Skin of body (tissue), 3 donors: ENCODE measurements at places on chromosomes 11 and 22. TPM values are rescaled to one million over a fixed set of nuclear protein-coding genes. Genes with fewer than 3 reads are reported as not detected.

The FGF3 gene
- total RNA-seq: 0.30 TPM

The CHEK2 gene
- total RNA-seq: 10.8 TPM

The NXPE2 gene
- 0.20 TPM for total RNA-seq

DNA sequence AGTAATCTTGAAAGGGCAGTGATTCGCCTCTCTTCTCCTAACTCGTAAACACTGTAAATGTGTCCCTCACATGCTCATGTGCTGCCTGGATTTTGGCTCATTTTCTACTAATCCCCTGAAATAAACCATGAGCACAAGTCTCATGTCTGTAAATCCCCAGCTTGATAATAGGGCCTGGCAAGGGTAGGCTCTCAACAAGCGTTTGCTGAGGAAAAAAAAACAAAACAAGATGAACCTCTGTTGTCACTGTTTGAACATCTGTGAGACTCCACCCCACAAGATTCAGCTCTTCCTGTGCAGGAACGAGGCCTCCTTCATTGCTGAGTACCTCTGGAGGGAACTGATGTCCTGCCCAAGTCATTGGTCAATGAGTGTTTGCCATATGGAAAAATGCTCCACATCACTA is 4.5 kb upstream of the CYB5R2 start:
- peak; percentile 46 for DNase-seq

- peak; percentile 84 for DNase-seq
Observed at GRCh38 chr11:126612671-126613070, 257.2 kb downstream of the ST3GAL4 start.

DNA sequence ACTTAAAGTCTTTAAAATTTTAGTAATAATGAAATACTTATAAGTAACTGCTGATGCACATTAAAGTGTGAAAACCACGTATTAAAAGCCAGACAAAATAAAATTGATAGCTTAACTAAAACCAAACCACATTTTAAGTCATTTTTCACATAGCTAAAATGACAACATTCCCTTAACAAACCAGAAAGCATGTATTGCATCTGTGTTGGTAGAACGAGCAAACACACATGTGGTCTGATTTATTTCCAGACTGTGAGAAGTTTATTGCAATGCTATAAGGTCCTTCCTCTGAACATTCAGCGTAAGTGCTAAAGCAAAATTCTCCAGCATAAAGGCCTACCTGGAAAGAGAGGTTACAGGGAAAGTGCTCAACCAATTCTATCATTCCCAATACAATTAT is 57.8 kb downstream of the ARHGAP20 start:
- peak; percentile 84 for DNase-seq
